ENCODE measurements at places on chromosomes 6 and 20.

DNA sequence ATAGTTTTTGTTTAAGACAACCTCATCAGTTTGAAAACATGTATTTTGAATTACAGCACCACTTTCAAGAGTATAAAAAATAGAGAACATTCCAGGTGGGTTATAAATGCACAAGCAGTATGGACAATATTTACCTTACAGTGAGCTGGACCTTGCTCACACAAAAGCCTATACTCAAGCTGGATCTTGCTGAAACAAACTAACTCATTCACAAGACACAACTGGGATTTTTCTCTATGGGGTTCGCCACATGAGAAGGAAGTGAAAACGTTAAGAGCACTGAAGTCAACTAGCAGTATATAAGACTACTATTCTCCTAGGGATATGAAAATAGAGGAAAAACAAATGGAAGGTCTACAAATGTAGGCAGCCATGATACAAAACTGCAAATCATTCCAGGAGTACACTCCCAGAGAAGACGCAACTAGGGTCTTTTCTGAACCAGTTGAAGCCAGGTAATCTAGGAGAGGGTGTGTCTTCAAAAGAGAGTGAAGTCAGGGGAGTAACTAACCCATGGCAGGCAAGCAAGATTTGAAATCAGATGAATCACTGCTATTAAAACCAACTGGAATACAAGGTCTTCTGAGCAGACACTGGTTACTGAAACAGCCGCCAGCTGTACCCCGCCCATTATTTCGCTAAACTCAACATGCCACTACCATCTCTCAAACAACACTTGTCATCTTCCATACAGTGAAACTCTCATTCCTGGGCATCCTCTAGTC is 26.5 kb downstream of the STAU1 start:
- no peak for DNase-seq

- DNase-seq, result peak; percentile 32
Observed at GRCh38 chr6:111096246-111096645, 8.9 kb downstream of the SLC16A10 start.

DNA sequence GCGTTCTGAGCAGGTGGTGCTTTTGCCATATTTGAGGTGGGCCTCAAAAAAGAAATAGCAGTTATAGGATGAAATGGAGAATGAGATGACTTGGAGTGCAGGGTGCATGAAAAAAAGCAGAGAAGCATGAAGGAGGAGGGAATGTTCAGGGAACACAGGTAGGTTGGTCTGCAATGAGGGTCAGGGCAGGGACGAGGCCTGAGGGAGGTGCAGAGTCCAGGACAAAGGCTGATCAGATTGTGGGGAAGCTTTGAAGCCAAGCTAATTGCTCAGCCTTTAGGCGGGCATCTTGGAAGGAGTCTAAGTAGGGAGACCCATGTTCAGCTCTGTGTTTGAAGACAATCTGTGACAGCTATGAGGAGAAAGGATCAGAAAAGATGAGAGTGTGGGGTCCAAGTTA is 12.0 kb downstream of the TRAM2 start:
- no peak for DNase-seq

- DNase-seq, result no peak
Observed at GRCh38 chr6:88616380-88616779, 347.0 kb downstream of the RNGTT start.

DNA sequence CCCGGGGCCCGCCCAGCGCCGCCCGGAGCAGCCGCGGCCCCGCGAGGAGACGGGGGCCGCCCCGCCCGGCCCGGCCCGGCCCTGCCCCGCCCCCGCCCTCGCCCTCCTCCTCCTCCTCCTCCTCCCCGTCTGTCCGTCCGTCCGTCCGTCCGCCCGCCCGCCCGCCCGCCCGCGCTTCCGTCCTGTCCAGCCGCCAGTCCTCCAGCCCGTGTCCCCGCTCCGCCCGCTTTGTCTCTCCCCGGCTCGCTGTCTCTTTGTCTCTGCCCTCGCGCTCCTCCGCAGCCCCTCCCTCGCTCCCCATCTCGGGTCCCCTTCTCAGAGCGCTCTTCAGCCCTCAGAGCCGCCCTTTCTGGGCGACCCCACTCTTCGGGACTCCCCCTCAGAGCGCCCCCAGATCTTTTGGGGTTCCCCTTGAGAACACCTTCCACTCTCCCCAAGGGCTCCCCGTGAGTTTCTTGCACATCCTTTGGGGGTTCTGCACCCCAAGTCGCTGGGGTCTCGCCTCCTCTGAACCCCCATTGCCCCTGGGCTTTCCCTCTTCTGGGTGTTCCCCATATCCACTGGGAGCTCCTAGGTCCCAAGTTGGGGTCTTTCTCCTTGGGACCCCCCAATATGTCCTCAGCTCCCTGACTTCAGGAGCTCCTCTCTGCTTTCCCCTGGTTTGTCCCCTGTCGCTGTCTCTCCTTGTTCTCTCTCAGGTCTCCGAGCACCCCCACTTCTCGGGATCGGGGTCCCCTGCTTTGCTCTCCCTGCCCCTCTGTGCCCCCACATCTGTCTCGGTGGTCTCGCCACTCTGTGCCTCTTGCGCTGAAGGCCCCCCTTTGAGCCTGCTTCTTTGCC is 79.5 kb upstream of the MYL9 start:
- peak; percentile 34 for DNase-seq

GRCh38 chr6:4727671-4728435 is 48.4 kb upstream of the CDYL start:
- DNase-seq, result peak; percentile 6

Data from stimulated activated CD4-positive, alpha-beta T cell treated with anti-CD3 and anti-CD28 coated beads, Interleukin-1b, Interleukin-23, amount 100 ng/mL, for 48 hours (primary cell).